MG63 (cell line): ENCODE measurements at places on chromosomes 7 and 10. TPM values are rescaled to one million over a fixed set of nuclear protein-coding genes. Genes with fewer than 3 reads are reported as not detected.

KCND2 gene
- total RNA-seq = 0.07 TPM in 1 of 2 replicates, not detected in the other

GJD4 gene
- total RNA-seq = not detected in 2 replicates

GIMAP4 gene
- total RNA-seq = not detected in 2 replicates

PHYHIPL gene
- not detected in 2 replicates for total RNA-seq
